H9 (cell line): ENCODE measurements at places on chromosomes 11 and 22. TPM values are rescaled to one million over a fixed set of nuclear protein-coding genes. Genes with fewer than 3 reads are reported as not detected.

DNA sequence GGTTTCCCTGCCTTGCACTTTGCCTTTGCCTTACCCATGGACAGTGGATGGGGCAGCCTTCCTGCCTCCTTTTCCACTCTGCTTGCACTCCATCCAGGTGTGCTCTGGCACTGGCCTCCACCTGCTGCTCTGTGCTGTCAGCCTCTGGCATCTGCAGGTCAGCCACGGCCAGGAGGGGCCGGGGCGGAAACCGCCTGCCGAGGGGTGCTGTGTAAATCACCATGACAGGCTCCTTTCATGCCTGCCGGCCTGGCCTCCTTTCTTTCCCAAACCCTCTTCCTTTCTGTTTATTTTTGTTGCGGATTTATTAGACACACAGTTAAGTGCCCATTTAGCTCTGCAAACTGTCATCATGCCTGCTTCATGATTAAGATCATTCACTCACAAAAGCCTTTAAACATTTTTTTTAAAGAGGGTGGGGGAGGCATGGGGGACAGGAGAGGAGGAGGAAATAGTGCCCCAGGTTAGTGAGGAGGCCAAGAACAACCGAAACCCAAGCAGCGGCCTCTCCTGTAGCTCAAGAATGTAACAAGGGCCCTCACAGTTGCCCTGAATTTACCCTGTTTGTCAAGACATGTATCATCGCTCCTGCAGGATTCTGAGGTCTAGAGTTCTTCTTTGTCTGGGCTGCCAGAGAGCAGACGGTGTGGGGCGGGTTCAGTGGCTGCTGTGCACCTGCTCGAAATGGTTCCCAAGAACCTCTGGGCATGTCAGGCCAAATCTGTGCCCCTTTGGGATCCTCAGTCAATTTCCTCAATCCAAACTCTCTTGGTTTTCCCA lies 83.3 kb downstream of the BARX2 start:
- no peak for DNase-seq

DNA sequence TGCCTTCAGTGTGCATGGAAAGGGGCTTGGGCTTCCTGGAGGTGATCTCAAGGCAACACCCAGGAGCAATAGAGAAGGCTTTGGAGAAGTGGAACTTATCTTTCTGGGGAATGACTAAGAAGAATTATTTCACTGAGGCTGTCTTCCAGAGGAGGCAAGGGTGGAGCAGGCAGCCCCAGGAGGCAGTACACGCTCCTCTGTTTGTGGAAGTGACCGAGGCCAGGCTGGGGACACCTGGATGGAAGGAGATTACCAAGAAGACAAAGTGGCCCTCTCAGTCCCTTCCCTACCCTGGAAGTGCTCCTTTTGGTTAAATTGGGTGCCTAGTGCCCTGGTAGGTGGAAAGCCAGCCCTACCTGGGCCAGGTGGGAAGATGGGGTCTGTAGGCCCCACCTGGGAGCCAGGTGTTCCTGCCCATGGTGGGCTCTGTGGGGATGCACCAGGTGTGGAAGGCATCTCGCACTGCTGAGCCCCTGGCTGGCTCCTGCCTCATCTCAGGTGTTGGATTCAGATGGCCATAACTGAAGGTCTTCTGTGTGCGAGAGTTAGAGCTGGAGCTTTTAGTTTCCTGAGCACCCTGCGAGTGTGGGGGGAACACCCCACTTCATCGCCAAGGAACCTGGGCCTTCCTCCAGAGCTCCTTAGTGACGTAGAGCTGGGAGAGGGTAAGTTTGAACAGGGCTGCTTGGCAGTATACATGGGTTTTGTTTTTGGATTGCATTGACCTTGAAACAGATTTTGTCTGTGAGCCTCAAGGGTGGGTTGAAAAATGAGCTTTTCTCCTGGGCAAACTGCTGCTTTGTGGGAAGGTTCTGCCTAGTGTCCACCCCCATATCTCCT lies 46.1 kb downstream of the MICAL2 start:
- DNase-seq = no peak

GRCh38 chr22:36340621-36341020 lies 47.1 kb downstream of the MYH9 start:
- DNase-seq = no peak

- DNase-seq = no peak
Observed at GRCh38 chr22:33883561-33883960, 36.7 kb downstream of the LARGE1 start.

- DNase-seq = no peak
Observed at GRCh38 chr11:33924341-33924740, 32.5 kb upstream of the LMO2 start.

- no peak for DNase-seq
Observed at GRCh38 chr22:36913427-36914389, at the start of gene CSF2RB. Gene CSF2RB (plus strand): TSS chr22:36913628. CDS start chr22:36922208, 8,580 bp downstream.

DNA sequence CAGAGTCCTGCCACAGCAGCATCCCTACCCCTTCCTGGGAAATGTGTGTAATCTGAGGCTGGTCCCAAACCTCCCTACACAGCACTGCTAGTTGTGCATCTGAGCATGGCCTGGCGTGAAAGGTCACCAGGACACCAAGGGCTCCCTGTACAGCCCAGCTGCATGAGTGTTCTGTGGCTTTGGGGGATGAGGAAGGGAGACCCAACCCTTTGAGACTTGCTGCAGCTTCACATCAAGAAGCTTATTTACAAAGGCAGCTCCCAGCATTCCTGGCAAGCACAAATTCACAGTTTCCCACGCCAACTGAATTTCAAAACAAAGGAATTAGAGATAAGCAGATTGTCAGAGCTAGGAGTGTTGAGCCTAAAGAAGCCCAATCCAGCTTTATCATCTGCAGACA lies 32.2 kb downstream of the CSNK2A3 start:
- no peak for DNase-seq

- no peak for DNase-seq
Observed at GRCh38 chr11:100855466-100856067, 168.5 kb downstream of the ARHGAP42 start.

DNA sequence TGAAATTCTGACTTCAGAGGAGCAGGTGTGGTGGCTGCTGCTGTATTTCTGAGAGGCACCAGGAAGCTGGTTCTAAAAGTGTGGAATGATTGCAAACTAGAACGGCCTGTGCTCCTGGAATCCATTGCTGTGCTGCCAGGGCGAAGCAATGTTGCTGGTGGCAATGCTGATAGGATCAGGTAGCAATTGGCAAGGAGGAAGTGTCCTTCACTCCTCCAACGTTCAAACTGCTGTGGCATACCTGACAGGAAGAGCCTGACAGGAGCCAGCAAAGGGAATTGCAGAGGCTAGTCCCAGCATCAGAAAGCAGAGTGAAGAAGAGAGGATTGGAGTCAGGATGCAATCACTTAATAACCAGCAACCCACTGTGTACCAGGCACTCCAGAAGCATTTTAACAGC lies 118.2 kb downstream of the FAR1 start:
- no peak for DNase-seq

DNA sequence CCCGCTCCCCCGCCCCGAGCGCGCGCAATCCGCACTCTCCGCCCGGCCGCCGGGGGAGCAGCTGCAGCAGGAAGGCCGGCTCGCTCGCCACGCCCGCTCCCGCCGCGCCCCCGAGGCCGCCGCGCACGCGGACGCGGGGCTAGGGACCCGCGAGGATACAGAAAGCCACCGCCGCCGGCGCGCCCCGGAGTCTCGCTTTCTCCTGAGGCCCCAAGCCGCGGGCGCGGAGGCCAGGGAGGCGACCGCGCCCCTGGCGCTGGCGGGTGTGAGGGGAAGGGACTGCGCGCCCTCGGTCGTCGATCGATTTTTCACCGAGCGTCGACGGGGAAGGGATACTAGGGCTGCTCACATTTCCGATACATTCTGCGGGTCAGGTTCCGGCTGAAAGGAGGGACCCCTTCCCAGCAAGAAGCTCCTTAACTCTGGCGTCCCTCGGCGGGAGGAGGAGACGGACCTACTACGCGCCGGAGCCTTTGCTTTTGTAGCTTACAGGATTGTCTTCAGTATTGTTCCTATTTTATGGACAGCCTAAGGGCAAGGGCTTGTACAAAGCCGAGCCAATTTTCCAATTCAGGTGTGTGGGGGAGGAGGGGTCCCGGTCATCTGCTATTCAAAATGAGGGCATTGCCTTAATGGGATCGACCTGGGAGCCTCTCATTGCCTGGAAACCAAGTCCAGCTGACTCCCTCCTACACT lies 416 bp upstream of the GAB2 start:
- peak; percentile 76 for DNase-seq

The CCDC73 gene
- total RNA-seq = 0.04 TPM in 1 of 2 replicates, not detected in the other

The MAP6 gene
- total RNA-seq = 0.48 and 0.77 TPM in 2 replicates

The HTR3B gene
- not detected in 2 replicates for total RNA-seq

The OR52N4 gene
- total RNA-seq = not detected in 2 replicates

The C11orf42 gene
- total RNA-seq = not detected in 2 replicates
